CD4-positive, alpha-beta T cell treated with Interferon gamma for 1 hour (primary cell): ENCODE measurements at places on chromosomes 4 and X.

- no peak for DNase-seq
These were observed 337.3 kb upstream of the HS3ST1 start for GRCh38 chr4:11765849-11766453.

- DNase-seq: no peak
These were observed 131.5 kb upstream of the CENPE start for GRCh38 chr4:103329642-103330041.

DNA sequence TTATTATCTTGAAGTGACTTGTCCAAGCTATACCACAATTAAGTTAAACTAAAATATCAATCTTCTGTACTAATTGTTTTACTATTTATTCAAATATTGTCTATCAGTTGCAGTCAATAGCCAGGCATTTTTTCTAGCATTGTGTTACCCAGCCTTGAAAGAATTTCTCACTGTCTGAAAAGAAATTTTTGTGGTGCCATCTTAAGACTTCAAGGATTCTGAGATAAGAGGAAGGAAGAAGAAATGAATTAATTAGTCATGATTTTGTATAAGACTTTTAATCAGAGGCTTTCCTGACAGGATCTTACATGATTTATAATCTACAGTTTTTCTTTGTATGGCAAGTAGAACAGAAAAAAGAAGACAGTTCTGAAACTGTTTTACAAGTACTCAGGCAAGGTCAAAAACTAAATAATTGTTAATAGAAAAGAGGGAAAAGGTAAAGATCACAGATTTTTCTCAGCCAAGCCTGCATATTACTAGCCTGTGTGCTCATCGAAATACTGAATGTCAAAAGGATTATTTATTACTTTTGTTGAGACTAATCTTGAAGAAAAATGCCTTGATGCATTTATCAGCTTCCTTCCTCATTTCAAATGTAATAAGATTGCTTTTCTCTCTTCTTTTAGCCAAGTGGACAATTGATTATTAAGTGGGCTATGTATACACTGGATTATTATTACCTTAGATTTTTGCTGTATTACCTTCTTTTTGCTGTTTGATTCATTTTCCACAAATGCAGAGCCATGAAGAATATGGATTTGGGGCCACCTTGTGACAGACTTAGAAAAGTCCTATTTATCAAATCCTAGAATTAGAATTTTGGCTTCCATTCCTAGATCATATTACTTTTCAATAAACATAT, 53.8 kb downstream of the CXCL1 start:
- DNase-seq: no peak

- DNase-seq: no peak
These were observed 54.2 kb upstream of the SLC25A4 start for GRCh38 chr4:185088899-185089298.

DNA sequence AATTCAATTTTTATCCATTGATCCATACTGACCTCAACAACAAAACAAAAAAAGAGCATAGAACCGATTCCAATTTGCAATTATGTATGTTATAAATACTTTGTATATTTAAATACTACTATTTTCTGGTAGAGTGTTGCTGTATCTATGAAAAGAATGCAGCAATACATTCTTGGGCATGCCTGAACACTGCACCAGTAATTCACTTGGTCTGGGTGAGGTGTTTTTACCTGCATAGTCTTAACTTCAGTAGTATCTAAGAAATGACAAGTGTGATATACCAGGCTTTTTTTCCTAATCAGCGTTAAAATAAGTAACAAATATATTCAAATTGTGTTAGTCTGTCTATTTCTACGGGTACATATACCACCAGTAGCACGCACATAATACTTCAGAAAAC, 120.2 kb downstream of the KLHL13 start:
- no peak for DNase-seq

GRCh38 chr4:53132132-53132891, 233.5 kb downstream of the SCFD2 start:
- no peak for DNase-seq

GRCh38 chrX:15059474-15059873, 186.3 kb downstream of the MOSPD2 start:
- no peak for DNase-seq

DNA sequence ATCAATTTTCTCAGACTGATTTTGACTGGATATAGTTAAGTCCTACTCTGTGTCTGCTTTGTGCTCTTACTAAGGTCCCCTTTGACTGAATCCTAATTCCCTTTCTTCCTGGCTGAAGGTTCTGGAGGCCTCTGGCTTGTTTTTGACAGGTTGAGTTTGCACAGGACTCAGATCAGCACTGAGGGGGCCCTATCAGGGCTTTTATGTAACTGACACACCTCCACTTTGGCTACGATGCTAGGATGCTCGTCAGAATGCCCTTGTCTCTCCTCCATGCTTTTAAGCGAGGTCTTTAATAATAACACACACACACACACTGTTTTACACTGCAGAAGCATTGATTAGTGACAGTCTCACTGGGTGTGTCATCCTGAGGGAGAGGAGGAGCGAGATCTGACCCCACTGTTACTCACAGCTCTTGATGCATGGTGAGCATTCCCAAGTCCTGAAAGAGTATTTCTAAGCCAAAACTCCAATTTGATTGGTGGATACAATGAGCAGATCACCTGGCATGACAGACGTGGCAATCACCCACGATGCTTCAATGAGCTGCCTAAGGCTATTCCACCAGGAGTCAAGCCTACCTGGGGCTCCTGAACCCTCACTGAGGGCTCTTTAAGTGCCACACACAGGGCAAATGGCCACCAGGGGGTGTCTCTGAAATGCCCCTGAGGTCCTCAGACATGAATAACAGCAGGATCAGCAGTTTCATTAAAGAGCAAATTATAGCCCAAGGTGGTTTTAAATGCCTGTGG, 130.4 kb upstream of the CPEB2 start:
- DNase-seq: peak; percentile 11

DNA sequence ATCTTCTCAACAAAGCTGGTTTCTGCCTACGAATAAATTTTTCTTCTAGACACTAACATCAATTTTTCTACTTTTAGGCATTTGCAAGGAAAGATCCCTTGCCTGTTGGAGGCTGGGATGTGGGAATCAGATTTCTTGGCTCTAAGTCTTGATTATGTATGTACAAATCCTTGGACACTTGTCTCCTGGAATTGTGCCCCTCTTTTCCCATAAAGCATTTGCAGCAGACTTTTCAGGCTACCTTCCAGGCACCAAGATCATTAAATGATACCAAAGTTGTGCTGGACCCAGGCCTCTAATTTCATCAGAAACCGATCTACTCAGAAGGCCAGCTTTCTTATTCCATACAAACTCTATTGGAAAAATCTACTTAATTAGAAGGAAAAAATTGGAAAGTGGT, 339.5 kb upstream of the DIPK2B start:
- DNase-seq: no peak

DNA sequence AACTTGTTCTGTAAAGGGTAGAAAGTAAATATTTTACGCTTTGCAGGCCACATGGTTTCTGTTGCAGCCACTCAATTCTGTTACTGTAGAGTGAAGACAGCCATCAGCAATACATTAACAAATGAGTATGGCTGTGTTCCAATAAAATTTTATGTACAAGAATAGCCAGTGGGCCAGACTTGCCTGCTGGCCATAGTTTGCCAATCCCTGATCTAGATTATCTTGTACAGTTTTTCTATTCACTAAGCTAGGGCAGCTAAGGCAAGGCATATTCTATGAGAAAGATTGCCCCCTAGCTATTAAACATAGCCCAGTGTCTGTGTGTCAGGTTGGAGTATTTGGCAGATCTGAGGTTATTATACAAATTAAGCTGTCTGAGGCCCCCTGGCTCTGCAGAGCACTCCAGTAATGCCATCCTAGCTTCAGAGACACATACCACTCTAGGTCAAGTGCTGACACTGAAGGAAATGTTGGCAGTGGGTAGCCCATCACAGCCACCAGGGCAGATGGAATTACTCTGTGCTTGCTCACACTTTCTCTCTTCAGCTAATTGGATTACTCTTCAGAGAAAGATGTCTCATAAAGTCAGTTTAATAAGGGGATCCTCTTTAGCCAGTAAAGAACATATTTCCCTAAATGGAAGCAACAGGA, 40.7 kb downstream of the MTTP start:
- no peak for DNase-seq

- peak; percentile 79 for DNase-seq
These were observed at the start of gene TMEM33 for GRCh38 chr4:41934901-41935651. TSS of gene TMEM33 (plus strand) at chr4:41935429. CDS start at chr4:41935485, 56 bp downstream.

DNA sequence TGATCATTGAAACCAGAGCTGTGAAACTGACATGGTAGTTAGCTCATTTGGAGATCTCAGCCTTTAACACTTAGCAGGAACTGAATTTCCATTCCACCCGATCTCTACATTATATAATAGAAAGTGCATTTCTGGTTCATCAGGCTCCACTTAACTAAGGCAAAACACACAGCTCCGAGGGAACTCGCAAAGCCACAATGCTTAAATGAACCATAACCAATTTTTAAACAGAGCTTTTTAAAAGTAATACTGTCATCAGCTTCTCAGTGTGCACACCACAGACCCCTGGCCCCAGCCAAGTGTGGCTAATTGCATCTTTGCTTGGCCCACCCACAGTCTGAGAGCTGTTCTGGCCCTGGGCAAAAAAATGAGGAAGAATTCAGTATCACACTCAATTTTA, 66.1 kb downstream of the DCHS2 start:
- DNase-seq: no peak

DNA sequence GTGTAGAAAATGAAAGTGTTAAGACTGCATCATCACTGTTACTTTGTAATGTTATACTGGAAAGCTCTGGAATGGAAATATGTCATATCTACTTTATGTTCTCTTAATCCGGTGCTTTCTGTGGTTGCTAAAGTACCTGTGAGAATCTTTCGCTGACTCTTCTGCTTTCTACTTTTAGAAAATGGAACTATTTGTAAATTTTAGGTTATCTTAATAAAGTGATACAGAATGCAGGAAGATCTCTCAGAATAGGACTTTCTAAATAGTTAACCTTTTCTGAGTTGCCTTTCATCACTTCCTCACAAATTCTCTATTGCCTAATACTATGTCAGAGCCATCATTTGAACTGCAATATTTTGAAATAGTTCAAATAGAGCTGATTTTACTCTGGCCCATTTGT, 69.3 kb downstream of the BMP2K start:
- no peak for DNase-seq

DNA sequence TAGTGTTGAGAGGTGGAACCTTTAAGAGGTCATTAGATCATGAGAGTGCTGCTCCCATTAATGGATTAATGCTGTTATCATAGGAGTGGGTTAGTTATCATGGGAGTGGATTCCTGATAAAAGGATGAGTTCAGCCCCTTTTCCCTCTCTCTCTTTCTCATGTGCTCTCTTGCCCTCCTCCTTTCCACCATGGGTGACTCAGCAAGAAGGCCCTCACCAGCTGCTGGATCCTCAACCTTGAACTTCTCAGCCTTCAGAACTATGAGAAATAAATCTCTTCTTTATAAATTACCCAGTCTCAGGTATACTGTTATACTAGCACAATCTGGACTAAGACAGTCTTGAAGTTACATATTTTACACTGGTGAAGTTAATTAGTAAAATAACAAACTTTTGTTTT, 10.0 kb upstream of the CDKL5 start:
- no peak for DNase-seq

DNA sequence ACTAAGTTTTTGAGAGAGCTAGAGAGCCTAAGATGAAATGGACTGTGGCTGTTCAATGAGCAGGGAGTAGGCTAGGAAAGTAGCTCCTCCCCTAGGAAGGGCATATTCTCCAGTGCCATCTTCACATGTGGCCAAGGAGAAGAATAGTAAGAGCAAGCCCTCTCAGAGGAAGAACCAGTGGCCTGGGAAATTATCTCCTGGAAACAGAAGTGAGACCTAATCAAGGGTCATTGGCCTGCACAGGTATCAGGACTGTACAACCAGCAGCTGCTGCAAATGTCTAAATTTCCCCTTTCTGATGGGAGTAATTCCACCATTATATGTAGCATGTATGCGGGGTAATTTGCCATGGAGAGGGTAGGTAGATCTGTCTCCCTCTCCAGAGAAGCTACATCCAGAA, 334.8 kb upstream of the RASGEF1B start:
- no peak for DNase-seq

- no peak for DNase-seq
These were observed at the start of gene SH3D19 for GRCh38 chr4:151325111-151325948. TSS of gene SH3D19 (minus strand) at chr4:151325605. CDS start at chr4:151325352, 253 bp downstream.

DNA sequence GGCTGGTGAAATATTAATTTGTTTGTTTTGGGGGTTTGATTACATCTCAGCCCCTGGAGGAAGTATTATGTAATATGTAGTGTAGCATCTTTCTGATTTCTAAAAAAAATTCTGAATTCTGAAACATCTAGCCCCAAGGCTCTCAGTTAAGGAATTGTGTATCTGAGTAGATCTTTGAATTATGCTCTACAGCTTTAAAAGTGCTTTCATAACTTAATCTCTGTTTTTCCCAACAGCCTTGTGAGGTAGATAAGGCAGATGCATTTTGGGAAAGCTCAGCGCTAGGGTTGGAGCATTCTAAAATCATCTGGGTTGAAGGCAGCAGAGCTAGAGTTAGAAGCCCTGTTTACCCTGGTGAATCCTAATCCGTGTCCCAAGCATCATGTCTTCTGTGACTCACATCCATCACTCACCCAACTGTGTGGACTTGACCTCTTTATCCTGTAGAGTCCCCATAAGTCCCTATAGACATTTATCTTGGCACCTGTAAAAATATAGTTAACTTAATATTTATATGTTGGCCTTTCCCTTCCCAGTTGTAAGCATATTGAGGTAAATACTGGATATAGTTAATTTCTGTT, 49.8 kb downstream of the FNIP2 start:
- no peak for DNase-seq

DNA sequence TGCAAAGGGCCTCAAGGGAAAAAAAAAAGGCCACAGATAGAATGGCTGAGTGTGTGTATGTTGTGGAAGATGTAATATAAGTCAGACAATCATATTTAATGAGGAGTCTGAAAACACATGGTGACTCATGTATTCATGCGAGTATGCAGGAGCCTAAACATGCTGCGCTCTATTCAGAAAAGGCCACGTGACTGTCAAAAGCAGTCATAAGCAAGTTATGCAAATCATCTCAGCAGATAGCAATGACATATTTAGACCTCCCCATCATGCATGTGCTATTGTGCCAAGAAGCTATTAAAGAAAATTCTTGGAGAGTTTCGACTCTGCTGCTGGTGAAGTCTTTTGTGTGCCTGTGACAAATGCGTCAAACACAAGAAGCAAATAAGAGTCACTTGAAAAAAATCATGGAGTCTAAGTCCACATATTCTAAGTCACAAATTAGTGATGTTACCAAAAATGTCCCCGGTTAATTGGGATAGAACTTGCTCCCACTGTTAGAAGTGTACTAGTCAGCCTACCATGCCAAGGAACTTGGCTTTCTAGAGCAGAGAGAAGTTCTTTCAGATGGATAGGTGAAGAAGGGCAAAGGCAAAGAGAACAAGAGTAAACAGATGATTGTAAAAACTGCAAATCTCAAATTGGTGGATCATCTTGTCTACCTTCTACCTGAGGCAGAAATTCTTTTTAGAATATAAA, 5.0 kb downstream of the LNX1 start:
- no peak for DNase-seq
